ENCODE measurements at places on chromosomes 7 and 10.

DNA sequence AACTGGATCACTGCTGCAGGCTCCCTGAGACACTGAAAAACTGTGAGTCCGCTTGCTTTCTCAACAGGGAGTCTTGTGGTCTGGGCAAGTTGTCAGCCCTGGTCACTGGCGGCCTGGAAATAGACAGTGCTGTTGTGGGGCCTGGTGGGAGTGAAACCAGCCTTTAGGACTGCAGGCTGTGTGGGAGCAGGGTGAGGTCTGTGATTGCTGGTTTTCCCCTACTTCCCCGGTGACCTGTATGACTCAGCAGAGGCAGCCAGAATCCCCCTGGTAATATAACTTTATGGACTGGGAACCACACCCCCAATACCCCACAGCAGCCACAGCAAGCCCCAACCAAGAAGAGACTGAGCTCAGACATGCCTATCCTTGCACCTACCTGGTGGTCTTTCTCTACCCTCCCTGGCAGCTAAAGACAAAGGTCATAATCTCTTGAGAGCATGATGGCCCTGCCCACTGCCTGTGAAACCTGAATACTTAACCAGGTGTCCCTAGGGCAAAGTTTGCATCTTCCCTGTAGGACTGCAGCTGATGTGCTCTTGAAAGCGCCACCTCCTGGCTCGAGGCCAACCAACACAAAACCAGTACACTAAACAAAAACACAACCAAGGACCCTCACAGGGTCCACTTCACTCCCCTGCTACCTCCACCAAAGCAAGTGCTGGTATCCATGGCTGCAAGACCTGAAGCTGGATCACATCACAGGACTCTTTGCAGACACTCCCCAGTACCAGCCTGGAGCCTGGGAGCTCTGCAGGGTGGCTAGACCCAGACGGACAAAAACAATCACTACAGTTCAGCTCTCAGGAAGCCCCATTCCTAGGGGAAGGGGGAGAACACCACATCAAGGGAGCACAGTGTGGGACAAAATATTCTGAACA, 7.2 kb upstream of the ADAM22 start:
- peak; percentile 96 for ATAC-seq

DNA sequence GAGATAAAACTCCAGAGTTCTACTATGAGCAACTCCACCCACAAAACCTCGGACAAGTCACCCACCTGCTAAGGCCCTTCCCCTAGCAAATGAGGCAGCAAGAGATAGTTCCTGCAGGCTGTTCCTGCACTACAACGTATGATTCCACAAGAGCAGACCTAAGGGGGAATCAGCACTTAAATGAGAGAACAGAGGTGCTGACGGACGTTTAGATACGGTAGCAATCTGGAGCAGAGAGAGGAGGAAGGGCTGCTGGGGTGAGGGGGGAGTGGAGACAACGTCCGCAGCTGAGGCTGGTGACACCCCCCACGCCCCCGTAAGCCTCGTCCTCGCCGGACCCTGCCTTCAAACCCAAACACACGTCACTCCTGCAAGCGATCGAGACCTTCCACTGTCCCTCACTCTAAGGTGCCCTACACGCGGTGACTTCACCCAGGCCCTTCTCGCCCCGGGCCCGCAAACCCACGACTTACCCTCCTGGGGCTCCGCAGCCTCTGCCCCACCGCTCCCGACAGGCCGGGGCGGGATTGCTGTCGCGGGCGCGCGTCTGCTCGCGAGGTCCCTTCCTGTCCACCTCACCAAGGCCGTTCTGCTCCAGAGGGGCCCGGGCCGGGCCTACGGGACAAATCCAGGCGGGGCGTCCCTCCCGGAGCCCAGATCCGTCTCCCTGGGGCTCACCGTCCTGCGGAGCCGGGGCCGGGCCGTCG, 635 bp downstream of the ZNF12 start:
- ATAC-seq, result no peak

DNA sequence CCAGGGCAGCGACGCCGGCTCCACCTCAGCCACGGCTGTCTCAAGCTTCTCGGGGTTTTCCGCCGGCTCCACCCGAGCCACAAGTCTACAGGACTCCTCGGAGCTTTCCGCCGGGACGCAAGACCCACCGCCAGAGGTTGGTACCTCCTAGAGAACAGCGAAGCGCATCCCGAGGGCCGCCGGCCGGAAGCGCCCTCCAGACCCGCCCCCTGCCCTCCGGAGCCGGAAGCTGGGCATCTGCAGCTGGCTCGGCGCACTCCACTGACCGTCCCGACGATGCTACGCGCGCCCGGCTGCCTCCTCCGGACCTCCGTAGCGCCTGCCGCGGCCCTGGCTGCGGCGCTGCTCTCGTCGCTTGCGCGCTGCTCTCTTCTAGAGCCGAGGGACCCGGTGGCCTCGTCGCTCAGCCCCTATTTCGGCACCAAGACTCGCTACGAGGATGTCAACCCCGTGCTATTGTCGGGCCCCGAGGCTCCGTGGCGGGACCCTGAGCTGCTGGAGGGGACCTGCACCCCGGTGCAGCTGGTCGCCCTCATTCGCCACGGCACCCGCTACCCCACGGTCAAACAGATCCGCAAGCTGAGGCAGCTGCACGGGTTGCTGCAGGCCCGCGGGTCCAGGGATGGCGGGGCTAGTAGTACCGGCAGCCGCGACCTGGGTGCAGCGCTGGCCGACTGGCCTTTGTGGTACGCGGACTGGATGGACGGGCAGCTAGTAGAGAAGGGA, at the start of gene MINPP1:
Gene MINPP1, plus strand, starts transcription at position 254 of the 726 bp plus-strand sequence. Its CDS starts 23 bp downstream, at position 277.
- ATAC-seq, result peak; percentile 97

DNA sequence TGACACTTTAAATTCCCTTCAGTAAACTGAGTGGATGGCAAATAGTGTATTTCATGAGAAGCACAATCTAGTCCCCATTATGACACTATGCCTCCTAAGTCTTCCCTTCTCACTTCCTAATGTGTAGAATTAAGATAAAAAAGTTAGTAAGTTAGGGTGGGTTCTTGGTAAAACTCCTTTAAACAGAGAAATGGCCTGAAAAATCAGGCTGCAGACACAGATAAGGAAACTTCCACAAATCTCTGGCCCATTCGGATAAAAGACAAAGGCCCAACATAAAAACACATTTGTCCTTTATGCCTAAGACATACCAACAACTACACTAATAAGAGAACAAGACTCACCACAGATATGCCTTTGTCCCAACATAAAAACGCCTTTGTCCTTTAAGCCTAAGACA, 21.5 kb downstream of the AKR1C8 start:
- ATAC-seq, result no peak

DNA sequence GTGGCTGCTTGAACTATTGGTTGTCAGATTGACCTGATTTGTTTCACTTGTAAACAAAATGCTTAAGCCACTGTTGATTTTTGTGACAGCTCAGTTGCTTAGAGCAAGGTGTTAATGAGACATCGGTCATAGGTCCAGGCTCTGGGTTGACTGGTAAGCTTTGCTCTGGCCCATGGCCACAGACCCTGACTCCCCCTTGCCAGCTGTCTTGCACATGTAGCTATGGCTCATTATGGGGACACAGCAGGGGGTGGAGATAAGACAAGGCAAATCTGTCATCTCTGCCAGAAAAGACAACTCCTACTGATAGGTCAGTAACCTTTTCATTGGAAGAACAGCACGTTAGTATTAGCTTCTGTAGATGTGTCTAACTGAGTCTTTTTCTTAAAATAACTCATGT, 95.3 kb downstream of the KAT6B start:
- no peak for ATAC-seq

DNA sequence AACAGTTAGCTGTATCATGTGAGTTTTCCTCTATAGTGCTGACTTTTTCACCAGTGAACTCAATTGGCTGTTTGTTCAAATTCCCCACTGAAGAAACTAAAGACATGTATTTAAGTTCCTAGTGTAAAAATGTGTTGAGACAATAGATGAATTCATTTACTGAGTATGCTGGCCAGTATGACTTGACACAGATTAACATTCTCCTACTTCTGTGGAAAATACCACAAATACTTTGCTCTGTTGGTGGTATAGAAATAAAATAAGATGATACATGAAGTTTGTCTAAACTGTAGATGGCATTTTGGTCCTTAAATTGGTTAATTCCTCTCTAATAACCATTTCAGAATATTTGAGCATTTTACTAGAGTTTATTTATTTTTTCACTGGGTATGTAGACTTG, 227.7 kb upstream of the TEX47 start:
- ATAC-seq, result no peak

DNA sequence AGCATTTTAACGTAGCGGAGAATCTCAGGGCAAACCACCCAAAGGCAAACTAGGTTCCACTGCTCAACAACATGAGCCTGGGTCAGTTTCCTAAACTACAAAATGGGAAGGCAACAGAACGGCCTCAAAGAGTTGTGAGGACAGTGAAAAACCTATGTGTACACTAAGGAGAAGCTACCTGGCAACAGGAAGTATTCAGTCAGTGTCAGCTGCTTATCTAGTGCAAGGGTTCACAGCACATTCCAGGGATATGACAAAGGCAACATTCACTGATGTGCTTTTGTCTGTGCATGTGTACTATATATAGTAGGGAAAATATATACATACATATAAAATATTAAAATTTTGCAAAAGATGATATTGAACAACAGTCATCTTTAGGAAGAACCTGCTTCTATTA, 17.2 kb downstream of the NUDCD3 start:
- ATAC-seq, result no peak

DNA sequence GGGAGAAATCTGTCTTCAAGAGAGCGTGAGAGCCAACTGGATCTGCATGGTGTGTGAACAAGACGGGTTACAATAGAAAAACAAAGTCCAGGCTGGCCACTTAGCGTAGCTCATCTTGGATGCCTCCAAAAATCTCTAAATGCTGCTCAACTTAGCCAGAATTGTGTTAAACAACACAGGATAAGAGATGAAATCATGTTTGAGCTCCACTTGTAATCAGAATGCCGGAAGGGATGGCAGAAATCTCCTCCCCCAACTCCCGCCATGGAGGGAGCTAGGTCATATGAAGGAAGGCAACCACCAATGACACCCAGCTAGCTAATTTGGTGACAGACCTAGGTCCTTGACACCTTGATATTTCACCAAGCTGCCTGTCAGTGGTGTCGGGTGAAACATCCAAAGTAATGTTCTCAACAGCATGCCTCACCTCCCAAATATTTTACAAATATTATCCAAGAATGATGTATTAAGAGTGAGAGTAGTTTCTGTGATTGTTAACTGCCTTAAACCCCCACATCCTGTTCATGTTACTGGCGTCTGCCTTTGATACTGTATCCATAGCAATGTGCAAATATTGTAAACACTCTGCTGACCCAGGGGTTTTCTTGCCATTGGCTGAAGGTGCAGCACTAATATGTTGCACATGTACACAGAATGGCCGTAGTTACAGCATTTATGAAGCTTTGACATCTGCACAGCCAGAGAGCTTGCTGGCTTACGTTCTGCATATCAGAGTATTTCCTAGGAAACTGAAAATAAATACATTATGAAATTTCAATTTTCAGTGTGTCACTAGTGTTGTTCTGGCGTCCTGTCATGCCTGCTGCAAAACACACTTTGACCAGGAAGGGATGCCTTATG, 25.8 kb downstream of the TMEM254 start:
- no peak for ATAC-seq

DNA sequence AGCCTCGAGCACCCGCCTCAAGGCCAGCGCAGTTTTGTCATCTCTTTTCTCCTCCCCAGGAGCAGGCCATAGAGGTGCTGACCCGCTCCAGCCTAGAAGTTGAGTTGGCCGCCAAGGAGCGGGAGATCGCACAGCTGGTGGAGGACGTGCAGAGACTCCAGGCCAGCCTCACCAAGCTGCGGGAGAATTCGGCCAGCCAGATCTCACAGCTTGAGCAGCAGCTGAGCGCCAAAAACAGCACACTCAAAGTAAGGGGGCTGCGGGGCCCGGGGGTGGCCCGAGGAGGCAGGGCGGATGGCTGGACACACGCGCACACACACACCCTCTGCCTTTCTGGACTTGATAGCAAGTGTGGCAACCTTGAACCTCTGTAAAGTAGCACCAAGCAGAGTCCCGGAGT, 108.3 kb upstream of the SH2B2 start:
- no peak for ATAC-seq

DNA sequence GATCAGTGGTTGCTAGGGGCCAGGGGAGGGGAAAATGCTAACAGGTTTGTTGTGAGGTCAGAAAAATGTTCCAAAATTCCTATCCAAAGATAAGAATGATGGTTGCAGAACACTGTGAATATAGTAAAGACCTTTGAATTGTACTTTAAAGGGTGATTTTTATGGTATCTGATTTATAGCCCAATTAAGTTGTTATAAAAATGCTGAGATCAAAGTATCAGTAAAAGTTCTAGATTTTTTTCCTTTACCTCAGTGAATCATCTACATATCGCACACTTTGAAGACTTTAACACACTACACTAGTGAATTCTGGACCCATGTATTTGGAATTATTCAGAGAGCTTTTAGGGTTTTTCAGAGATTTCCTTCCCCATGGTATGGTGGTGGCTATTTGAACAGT, 275.4 kb downstream of the WDR37 start:
- no peak for ATAC-seq

- ATAC-seq, result peak; percentile 97
Measured at GRCh38 chr10:60989400-60989876, 45.5 kb upstream of the RHOBTB1 start.

GRCh38 chr10:90709727-90710126, 148.1 kb downstream of the HTR7 start:
- ATAC-seq, result no peak

DNA sequence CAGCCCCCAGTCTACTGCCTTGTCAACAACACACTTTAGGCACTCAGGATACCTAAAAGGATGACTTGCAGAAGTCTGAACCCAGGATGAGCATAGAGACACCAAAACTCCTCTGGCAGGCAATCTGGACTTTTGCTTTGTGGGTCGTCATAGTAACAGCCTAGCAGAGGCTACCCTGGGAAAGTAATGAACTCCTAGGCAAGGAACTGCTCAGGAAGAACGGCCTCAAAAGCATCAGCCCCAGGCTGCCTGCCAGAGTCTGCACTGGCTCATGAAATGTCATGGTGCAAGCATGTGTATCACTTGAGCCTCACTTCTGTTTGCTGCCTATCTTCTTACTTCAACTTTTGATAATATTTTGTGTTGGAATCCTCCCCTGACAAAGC, 715.1 kb downstream of the GRID1 start:
- no peak for ATAC-seq

GRCh38 chr7:153951316-153951715, 100.9 kb upstream of the DPP6 start:
- no peak for ATAC-seq

DNA sequence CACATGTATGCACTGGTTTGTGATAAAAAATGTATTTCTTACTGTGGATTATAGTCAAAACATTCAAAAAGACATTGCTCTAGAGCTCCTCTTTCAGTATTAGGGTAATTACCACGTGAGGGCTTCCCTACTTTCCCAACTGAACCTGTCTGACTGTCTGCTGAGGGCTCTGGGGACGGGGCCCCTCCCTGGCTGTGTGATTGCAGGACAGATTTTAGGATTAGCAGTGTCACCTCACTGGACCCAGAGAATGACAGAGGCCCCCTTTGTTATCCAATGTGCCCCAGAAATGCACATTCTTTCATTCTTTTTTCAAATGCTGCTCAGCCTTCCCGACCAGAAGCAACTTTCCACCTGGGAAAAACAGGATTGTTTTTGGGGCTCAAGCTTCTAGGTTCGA, 43.6 kb upstream of the MXI1 start:
- no peak for ATAC-seq

DNA sequence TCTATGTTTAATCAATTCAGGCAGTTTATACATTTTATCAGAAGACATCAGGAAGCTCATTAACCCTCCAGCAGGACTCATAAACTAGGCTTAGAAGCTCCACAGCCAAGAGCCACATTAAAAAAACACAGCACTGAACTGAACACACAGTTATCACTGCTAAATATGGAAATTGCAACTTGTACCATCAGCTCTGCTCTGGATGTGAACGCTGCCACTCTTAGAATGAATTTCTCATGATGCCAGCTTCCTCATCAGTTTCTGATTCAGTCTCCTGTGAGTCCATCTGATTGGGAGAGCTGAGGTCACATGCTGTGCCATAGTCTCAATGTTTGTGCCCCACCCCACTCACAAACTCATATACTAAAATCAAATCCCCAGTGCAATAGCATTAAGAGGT, 17.1 kb upstream of the ING3 start:
- ATAC-seq, result no peak
